ENCODE measurements at places on chromosomes 2 and 18.

GRCh38 chr2:4915357-4915756 lies 776.8 kb upstream of the SOX11 start:
- no peak for DNase-seq

DNA sequence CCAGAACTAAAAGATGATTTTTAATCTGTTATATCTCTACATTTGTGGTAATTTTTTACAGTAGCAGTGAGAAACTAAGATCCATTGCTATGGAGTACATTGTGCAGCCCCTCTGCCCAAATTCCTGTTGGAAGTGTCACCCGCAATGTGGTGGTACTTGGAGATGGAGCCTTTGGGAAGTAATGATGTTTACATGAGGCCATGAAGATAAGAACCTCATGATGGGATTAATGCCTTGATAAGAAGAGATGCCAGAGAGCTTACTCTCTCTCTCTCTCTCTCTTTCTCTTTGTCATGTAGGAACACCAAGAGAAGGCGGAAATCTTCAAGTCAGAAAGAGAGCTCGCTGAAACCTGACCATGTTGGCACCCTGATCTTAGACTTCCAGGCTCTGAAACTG lies 535.4 kb downstream of the PID1 start:
- no peak for DNase-seq

DNA sequence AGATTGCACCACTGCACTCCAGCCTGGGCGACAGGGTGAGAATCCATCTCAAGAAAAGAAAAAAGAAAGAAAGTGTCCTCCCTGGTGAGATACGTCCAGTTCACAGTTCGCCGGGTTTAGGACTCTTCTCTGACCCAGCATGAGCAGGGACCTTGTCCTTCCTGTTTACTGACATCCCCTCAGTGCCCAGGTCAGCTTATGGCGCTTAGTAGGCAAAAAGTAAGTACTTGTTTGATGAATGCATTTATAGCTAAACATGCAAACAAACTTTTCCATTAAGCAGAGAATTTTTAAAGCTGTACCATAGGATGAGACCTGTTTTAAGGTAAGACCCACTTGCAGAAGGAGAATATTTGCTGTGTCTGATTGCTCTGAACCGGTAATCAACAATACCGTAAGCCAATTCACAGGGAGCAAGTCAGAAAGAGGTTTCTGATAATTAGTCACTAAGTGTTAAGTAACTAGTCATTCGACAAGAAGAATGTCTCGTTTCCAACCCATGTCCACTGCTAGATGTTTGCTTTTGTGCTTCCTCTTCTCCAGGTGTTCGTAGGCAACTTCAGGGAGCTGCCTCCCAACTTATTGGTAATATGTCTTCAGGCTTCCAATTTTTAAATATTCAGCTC lies 40.0 kb downstream of the MOGAT1 start:
- no peak for DNase-seq

GRCh38 chr2:192499476-192499875 lies 304.7 kb upstream of the TMEFF2 start:
- no peak for DNase-seq

GRCh38 chr2:169977530-169977929 lies 150.3 kb downstream of the UBR3 start:
- no peak for DNase-seq

DNA sequence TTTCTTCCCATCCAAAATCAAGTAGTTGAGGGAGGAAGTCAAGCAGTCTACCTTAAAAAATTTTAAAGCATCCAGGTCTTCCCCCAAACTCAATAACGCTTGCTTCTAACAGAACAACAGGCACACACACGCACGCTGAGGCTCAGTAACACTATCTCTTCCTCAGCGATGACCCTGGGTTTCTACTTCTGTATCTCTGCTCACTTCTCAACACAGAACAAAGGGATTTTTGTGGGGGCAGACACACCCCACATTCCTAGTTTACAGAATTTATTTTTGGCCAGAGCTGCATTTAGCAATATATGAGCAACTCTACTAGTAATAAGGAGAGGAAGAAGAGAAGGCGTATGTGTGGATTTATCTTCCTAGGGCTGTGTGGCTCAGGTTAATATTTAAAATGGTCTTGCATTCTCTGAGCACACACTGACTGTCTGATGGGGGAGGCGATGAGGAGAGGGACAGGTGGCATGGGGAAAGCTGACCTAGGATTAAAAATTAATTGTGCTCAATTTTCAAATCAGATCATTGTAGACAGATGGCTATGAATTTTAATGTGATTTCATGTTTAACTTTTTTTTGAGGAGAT lies 71.3 kb upstream of the PPM1B start:
- no peak for DNase-seq

DNA sequence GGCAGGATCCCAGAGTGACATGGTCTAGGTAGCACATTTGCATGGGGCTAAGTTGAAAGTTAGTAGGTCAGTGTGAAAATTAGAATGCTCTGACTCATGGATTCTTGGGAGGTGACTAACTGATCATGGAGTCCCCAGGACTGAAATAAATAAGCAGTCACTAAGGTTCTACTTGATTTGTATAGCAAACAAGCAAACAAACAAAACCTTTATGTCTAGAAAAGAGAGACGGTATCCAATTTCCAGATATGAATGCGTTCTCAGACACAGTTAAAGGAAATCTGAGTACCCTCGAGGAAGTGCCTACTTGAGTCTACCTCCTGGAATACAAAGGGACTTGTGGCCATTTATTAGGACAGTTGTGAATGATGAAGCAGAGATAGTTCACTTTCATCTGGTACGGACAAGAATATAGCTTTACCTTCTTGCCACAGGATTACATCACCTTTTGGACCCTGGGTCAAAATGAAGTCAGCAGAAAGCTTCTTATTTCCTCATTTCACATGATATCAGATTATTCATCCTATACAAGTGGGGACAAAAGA lies 54.3 kb upstream of the AGPS start:
- no peak for DNase-seq

- DNase-seq: no peak
Measured at GRCh38 chr2:240817496-240818292, 2.3 kb downstream of the KIF1A start.

GRCh38 chr2:156901373-156902031 lies 356.0 kb upstream of the GALNT5 start:
- no peak for DNase-seq
